ENCODE measurements at places on chromosomes 7 and 10.

DNA sequence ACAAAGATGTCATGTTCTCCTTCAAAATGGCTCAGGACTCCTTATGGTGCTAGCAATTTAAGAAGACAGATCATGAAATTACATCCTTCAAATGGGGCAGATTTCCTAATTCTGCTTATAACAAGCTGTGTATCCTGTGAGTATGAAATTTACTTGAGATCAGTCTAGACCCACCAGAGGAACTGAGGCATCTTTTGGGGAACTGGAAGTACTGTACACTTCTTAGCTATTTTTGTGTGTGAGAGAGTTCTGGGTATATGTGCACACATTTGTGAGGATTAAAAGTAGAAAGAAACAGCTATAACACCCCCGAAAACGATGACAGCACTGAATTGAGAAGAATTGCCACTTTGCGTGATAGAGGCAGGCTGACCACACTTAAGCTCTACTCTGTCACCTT lies 187.0 kb upstream of the CCDC6 start:
- DNase-seq: no peak

DNA sequence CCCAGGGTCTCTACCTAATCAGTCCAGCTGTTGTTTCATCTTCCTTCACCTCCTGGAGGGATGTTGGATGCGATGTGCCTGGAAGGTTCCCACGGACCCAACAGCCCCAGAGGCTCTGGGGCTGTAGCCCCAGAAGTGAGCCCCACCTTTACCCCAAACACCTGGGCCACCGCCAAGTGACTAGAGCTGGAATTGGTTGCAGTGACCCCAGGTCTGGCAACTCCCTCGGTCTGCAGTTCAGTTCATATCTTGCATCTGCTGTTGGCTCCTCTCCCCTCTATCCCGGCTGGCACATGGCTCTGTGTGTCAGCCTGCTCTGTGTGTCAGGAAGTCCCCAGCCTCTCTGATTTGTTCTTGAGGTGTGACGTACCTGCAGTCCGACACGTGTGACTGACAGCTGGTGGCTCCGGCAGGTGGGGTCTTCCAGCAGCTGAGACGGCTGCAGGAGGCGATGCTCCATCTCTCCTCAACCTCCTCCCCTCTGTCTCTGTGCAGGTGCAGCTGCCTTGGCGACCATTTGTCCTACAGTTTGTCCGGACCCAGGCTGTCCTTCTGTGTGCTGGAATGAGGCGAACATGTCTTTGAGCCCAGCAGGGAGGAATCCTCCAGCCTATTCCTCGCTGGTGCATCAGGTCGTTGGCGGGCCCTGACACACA lies 38.6 kb downstream of the ELFN1 start:
- DNase-seq: no peak

- no peak for DNase-seq
These were observed 91.5 kb downstream of the FOXL3 start for GRCh38 chr7:381211-382042.

GRCh38 chr10:94591461-94592205 lies 46.0 kb downstream of the HELLS start:
- no peak for DNase-seq

GRCh38 chr7:33829536-33829935 lies 75.8 kb upstream of the BMPER start:
- DNase-seq: no peak

- peak; percentile 39 for DNase-seq
These were observed 49.5 kb downstream of the SMURF1 start for GRCh38 chr7:99094401-99094800.

DNA sequence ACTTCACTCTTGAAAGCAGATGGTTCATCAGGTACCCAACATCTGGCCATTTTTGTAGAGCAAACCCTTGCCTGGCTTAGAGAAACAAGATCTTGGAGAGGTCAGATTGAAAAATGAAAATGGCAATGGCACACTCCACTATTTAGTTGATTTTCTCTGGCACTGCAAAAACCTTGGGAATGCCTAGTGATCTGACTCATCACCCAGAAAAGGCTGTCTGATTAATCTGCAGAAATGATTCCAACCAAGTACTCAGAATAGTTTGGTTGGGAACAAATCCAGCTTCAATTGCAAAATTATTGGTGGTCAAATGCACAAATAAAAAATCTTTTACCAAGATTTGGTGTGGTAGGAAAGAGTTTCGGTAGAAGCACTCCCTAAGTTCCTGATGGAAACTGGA lies 351.2 kb downstream of the PHTF2 start:
- DNase-seq: peak; percentile 83

GRCh38 chr10:122018951-122019413 lies 30.0 kb downstream of the TACC2 start:
- no peak for DNase-seq

DNA sequence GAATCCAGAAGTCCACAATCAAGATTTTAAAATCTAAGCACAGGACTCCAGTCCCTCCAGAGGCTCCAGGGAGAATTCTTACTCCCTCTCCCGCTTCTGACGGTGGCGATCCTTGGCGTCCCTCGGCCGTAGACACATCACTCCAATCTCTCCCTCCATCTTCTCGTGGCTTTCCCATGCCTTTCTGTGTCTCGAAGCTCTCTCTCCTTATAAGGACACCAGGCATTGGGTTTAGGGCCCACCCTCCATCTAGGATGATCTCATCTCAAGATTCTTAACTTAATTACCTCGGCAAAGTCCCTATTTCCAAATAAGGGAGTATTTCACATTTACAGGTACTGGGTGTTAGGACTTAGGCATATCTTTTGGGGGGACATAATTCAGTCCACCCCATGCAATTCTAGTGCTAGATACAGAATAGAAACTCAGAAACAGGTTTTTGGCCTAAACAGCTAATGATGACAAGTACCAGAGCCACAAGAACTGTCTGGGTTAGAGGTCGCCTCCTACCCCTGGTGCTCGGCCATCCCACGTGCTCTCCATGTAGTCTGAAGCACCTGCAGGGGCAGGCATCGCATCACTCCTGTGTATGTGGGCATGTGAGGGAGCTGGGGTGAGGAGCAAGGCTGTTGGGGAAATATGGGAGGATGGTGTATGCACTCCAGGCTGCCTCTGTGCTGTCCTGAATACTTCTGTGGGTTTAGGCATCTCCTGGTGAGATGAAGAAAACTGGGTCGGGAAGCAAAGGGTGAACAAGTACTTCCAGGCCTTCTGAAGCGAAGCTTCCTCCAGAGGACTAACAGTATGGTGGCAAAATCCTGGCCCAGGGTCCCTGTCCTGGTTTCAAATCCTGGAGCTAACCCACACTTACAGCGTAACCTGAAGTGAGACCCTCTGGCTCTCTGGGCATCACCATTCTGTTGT lies 298.3 kb upstream of the ZMIZ1 start:
- no peak for DNase-seq

DNA sequence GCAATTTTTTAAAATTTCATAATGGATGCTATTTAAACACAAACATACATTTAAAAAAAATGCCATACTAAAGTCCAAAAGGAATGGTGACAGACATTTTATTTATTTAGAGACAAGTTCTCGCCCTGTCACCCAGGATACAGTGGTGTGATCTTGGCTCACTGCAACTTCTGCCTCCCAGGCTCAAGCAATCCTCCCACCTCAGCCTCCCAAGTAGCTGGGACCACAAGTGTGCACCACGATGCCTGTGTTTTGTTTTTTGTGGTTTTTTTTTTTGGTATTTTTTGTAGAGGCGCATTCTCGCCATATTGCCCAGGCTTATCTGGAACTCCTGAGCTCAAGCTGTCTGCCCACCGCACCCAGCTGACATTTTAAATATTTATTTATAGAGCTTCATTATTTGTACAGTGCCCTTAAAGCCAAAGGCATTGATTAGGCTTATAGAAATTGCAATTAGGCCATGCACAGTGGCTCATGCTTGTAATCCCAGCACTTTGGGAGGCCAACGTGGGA lies 703.5 kb downstream of the AUTS2 start:
- DNase-seq: no peak

DNA sequence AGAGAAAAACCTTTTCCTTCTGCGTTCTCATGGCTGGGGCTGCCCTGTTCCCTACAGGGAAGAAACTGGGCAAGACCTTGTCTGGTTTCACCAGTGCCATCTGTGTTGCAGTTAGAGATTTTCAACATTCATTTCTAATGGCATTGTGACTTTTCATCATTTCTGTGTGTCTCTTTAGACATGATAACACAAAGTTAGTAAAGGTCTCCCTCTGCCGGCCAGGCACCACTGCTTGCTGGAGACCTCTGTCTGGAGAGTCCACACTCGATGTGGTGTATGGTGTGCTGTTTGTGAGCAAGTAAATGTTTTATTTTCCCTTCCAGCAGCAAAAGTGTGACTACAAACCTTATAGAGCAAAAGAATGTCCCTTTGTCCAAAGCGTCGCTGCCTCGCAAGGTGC lies 213.5 kb downstream of the PAXIP1 start:
- DNase-seq: no peak

- DNase-seq: no peak
These were observed 118.1 kb downstream of the SRI start for GRCh38 chr7:88101769-88102168.

DNA sequence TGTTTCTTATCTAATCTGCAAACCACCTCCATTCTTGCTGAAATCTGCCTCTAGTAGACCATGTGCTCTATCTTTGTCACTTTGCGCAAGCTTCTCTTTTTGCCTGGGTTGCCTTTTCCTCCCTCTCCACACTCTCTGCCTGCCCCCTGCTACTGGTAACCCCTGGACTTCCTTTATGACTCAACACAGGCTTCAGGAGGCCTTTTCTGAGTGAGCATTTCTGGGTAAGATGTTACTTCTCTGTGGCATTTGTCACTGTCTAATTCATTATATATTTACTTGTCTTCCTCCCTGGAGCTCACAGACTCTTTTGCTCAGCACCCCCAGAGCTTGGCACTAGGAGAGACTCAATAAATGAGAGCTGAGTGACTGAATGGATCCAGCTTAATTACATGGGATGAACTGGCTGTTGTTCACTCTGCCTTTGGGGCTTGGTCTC lies 8.4 kb downstream of the GOLGA7B start:
- no peak for DNase-seq

DNA sequence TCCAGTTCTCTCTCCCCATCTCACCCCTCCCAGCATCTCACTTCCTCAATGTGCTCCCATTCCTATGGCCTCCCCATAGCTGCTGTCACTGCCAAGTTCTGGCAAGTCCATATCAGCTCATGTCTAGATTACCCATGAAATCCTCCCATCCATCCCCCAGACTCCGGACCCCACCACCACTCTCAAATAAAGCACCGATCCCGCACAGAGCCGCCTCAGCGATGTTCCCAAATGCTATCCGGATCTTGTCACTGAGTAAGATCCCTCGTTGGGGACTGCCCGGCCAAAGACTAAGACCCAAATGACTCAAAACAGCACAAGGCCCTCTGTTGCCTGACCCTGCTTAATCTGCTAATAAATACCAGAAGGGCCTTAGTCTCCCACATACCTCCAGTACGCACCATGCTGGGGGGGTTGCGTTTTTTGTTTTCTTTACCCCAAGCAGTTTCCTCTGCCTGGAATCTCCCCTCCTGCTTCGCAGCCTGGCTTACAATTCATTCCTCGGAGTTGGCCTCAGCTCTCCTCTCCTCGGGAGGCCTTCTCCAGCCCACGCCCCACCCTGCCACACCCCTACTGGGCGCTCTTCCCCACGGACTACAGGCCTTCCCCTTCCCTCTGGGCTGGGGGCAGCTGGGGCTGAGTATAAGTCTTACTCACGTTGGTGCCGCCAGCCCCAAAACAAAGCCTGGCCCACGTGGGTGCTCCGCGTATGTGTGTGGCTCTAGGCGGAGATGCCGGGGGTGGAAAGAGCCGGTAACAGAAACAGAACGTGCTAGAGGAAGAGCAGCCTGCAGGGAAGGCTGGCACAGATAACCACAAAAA lies 1.8 kb upstream of the DUSP5 start:
- peak; percentile 92 for DNase-seq

DNA sequence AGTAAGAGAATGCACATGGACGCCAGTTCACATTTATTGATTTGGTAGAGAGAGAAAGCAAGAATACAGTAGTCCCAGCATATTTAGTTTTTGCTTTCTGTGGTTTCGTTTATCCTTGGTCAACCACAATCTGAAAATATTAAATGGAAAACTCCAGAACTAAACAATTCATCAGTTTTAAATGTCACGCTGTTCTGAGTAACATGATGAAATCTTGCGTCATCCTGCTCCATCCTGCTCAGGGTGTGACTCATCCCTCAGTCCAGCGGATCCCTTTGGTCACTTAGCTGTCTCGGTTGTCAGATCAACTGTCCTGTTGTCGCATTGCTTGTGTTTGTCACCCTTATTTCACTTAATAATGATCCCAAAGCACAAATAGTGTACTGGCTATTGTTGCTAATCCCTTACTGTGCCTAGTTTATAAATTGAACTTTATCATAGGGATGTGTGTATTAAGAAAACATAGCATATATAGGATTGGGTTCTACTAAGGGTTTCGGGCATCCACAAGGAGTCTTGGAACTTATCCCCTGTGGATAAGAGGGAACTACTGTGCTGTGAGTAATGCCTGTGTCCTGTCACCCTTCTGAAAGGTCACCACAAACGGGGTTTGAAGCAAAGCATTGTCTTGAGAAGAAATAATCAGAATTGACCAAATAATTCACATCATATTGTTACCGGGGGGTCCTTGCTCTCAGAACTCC lies 73.6 kb downstream of the OTUD1 start:
- peak; percentile 90 for DNase-seq

DNA sequence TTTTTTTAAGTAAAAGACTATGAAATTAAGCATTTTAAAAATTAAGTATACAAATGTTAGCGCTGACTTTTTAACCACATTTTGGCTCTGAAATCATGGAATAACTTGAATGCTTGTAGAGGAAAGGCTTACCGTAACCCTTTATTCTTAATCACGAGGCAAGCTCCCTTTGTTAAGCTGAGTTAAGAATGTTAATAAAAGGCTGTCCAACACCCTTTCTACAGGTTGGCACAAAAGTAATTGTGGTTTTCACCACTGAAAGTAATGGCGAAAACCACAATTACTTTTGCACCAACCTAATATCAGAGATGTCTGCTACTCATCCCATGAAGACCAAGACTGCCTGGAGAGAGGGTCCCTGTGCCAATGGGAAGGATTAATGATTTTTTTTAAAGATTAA lies 70.6 kb downstream of the STK17A start:
- no peak for DNase-seq

- DNase-seq: no peak
These were observed 90.3 kb upstream of the ELMO1 start for GRCh38 chr7:37538945-37539344.

GRCh38 chr10:5461914-5462840 lies 37.2 kb downstream of the CALML5 start:
- DNase-seq: peak; percentile 12

- DNase-seq: no peak
These were observed 14.9 kb downstream of the UNCX start for GRCh38 chr7:1247527-1248041.

GRCh38 chr10:103554488-103555324 lies 61.2 kb downstream of the NEURL1 start:
- peak; percentile 43 for DNase-seq
